Esophagus squamous epithelium (tissue), 5 donors: ENCODE measurements at places on chromosomes 16 and 17.

GRCh38 chr17:43701318-43701743 lies 39.6 kb upstream of the MEOX1 start:
- no peak for DNase-seq

GRCh38 chr16:52384378-52384777 lies 162.6 kb downstream of the TOX3 start:
- no peak for DNase-seq

GRCh38 chr17:57293077-57293476 lies 36.8 kb downstream of the MSI2 start:
- no peak for DNase-seq

DNA sequence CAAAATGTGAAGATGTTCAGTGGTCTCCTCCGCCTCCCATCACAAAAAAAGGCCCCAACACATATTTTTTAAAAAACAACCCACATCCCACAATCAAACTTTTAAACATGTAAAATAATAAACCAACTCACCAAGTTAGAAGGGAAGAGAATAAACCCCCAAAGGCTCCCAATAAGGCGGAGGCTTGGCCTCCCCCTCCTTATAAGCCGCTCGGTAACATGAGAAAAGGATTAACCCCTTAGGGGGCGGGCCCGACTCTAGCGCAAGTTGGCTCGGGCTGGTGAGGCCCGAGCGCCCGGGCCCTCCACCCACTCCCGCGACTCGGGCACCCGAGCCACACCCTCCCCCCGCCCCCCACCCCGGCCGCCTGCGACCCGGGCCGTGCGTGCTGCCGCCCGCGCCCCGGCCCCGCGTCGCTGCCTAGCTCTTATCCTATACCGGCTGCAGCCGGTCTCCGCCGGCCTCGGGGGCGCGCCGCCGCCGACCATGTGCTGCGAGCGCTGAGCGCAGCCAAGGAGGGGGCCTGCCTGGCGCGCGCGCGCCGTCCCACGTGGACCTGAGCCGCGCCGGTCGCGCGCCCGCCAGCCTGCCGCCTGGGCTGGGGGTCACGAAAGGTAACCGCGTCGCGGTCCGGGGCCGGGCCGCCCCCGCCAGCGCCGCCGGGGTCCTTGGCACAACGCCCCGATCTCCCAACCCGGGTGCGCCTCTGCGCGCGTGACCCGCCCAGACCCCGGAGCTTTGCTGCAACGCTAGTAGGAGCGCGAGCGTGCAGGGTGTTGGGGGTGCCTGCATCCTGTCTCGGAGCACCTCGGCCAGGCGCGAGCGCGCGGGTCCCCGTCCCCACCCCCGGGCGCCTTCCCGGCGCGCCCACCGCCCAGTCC lies at the start of the genes ARSG and SLC16A6:
ARSG (plus strand) TSS at position 541 of the 881 bp plus-strand sequence. CDS start 15,999 bp downstream, outside the sequence.
SLC16A6 (minus strand) TSS at position 173 of the 881 bp plus-strand sequence. CDS start 12,807 bp downstream, outside the sequence.
- no peak for DNase-seq

GRCh38 chr16:50269769-50270509 lies 3.6 kb downstream of the ADCY7 start:
- DNase-seq, result no peak

DNA sequence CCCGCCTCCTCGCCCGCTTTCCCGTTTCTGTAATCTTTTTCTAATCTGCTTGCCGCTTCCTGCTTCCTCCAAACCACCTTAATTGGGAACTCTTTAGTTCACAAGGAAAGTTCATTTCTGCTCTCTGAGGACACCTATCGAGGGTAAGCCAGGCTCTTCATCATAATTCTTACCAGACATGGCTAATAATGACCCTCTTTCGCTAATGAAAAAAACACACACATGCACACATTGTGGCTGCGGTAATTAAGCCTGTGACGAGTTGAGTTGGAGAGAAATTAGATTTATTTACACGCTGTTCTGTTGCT lies 100.6 kb downstream of the ZNF423 start:
- DNase-seq, result no peak

GRCh38 chr17:13435230-13435629 lies 166.5 kb downstream of the HS3ST3A1 start:
- no peak for DNase-seq

DNA sequence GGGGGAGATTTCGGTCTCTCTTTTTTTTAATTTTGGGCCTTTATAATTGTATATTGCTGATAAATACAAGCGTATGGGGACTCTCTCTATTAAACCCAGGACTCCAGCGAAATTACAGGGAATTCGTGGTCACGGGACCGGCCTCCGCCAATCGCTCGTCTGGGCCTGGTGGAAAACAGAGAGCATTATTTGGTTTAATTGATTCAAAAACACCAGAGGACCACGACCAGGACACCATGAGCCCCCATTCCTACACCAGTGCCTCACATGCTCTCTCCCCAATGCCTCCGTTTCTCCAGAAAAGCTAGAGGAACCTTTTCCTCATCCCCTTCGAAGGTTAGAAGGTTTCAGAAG lies at the start of gene HOXB2:
HOXB2 (minus strand) TSS at position 88 of the 354 bp plus-strand sequence. CDS start 198 bp downstream, outside the sequence.
- DNase-seq, result no peak
